Thyroid gland (tissue), 4 donors: ENCODE measurements at places on chromosomes 7 and 10. TPM values are rescaled to one million over a fixed set of nuclear protein-coding genes. Genes with fewer than 3 reads are reported as not detected.

- DNase-seq: no peak
Measured at GRCh38 chr7:18901351-18901750, 216.1 kb downstream of the TWIST1 start.

- no peak for DNase-seq
Measured at GRCh38 chr7:158707610-158708009, 3.0 kb upstream of the NCAPG2 start.

GRCh38 chr10:23192712-23193434, 761 bp downstream of the PTF1A start:
- no peak for DNase-seq

GRCh38 chr10:87068281-87068680, 26.4 kb downstream of the GLUD1 start:
- no peak for DNase-seq

- no peak for DNase-seq
Measured at GRCh38 chr10:113433711-113434110, 119.1 kb upstream of the HABP2 start.

DNA sequence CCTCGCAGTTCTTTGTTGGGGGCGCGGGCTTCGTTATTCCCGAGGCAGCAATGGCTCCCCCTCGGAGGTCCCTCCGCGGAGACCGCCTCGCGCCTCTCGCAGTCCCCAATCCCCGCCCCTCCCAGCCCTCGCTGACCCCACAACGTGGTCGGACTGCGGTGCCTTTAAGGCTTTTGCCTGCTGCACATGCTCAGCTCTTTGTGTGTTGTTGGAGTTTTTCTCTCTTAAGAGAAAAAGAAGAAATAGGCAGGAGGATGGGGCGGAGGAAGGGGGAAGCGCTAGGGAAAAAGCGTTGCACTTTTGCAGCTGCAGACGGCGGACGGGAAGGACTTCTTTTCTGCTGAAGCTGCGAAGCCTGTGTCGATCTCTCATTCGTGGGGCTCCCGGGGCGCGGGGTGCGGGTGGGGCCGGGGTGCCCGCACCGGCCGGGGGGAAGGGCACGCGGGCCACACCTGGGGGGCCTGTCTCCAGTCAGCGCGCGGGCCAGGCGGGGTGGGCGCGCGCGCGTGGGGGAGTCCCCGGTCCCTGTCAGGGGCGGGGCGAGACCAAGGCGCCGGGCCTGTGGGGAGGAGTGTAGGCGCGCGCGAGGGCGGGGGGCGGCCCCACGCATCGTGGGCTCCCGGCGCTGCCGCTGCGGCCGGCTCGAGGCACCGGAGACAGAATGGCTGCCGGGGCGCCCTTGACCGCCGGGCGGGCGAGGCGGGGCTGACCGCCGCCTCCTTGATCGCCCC, 445 bp upstream of the ATRNL1 start:
- peak; percentile 22 for DNase-seq

Gene SEMA3C
- 8.3 TPM for total RNA-seq

DNA sequence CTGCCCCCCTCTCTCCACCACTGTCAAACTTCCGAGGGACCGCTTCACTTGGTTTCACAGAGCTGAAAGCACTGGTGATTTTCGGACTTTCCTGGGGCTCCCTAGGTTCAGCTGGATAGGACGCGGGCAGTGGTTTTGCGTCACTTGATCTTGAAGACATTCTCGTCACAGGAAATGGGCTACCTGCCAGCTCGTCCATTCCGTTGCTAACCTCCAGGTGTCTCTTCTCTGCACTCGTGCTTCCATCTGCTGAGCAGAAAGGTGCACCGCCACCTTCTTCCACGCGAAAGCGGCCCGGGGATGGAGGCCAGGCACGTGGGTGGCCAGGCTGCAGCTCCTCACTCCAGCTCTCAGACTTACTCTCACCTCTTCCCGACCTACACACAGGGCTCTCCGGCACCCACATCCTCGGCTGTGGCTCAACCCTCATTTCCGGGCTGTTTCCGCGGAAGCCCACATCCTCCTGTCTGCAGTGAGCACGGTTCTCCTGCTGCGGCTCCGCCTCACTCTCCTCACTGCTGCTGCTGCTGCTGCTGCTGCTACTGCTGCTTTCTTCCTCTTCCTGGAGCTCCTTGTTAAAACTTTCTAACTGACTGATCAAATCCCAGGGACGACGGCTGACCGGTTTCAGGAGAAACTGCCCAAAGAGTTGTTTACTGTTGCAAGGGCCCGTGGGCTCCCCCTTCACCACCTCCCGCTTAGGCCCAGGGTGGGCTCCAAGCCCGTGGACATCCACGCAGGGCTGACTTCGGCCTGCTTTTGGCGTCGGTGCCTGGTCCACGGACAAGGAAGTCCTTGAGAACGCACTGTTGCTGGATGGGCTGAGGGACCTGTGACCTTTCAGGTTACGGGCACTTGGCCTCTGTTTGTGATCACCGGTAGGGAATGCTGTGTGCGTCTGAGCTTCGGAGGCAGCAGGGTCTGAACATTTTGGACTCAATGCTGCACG, 32.1 kb downstream of the JCAD start:
- DNase-seq: peak; percentile 95

DNA sequence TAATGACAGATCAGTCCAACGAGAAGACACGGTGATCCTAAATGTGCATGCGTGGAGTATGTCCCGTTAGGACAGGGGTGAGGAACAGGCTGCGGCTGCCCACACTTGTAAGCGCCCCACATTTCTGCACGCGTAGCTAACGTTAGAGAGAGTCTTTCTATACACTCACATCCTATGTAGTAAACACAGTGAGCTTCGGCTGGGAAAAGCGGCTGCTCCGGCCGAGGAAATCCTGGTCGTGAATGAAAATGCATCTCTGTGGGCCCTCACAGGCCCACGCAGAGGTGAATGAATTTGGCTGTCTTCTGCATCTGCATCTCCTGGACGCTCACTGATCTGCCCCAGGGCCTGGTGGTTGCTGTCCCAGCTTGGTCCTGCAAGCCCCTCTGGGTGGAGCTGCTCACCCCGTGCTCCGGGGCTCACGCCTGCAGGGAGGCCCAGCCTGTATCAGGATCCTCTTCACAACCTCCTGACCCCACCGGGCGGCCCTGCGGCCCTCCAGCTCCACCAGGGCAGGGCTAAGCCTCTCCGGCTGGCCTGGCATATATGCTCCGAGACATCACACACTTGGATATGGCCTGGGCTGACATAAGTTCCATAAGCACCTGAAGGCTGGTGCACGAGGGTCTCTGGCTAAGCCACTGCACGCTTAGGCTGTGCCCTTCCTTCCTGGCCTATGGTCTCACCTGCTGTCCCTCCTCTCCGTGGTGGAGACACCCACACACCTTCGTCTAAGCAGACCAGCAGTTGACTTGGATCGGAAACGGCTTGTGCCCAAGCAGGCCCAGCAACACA, 117.9 kb upstream of the DIP2C start:
- no peak for DNase-seq

GRCh38 chr7:64625114-64626082, 40.5 kb upstream of the ZNF107 start:
- DNase-seq: no peak

DNA sequence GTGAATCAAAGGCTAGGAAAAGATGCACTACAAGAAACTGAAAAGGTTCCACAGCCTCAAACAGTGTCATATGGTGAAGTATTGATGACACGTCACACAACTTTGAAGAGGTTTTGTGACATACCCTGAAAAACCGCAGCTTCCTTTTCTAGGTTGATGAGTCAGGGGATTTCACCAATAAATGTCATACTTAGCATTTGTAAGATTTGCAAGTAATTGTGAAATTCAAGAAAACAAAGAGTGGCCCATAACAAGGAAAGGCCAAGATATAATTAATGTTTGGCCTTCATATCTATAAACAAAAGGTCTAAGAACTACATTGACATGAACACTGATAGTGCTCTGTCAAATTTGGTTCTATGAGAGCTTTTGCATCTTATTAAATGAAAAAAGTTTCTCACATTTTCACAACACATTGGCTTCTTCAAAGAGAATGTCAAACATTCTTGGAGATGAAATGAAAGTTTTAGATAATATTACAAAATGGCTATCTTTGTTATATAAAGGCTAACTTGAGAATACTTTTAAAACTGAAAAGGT, 62.0 kb upstream of the NAMPT start:
- DNase-seq: no peak

Gene IQUB
- 11.3 TPM for total RNA-seq

GRCh38 chr10:114026189-114027040, 17.3 kb upstream of the ADRB1 start:
- DNase-seq: no peak

DNA sequence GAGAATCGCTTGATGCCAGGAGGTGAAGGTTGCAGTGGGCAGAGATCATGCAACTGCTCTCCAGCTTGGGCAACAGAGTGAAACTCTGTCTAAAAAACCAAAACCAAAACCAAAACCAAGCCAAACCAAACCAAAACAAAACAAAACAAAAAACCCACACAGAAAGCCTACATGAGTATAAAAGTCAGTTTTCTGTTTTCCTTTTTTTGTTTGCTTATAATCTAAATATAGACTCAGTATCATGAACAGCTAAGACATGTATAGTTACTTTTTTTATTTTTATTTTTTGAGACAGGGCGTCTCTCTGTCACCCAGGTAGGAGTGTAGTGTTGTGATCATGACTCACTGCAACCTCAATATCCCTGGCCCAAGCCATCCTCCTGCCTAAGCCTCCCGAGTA, 16.8 kb upstream of the MTPN start:
- no peak for DNase-seq

DNA sequence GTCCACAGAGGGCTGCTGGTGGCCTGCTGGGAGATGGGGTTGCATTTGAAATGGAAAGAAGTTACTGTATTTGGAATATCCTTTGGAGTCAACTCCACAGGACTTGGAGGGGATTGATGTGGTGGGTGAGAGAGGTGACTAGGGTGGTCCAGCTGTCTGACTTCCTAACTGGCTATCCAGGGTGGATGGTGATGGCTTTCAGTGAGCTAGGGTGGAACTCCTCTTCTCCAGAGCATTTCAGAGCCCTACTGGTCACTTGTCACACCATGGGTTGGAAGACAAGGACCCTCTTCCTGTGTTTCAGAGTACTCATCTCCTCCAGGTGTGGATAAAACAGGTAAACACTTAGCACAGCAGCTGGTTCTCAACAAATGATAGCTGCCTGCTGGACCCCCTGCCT, 3.3 kb upstream of the ADAMTS14 start:
- DNase-seq: no peak

Gene MAGI2
- total RNA-seq: 22.3 TPM

Gene SOSTDC1
- 1.1 TPM for total RNA-seq
